PC-9 (cell line): ENCODE measurements at places on chromosomes 7 and 10.

DNA sequence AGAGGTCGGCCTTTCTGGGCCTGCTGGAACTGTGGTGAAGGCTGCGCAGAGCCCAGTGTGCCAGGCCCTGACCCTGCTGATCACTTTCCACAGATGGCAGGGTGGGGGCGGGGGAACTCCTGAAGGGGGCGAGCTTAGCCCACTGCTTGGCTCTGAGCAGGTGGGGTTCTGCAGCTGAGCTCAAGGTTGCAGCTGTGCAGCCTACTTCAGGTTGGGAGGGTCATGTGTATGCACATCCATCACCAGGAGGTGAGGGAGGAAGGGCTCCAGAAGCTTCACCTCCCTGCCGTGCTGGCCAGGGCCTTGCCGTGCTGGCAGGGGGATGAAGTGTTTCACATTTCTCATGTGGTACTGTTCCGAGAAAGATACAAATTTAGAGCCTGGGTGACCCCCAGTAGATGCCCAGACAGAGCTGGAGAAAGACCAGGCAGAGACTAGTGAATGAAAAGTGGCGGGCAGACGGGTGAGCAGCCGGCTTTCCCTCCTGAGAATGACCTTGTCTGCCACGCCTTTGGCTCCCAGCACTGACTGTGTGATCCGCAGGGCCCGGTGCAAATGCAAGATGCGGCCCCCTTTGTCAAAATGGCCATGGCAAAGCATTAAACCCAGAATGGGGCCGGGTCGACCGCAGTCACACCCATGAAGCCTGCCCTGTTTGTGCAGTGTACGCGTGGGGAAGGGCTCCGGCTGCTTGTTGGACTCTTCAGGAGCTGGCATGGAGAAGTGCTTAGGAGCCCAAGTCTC, 25.2 kb downstream of the FAM241B start:
- no peak for DNase-seq

- DNase-seq: no peak
Measured at GRCh38 chr10:47178537-47179290, 121.3 kb upstream of the GDF10 start.

- DNase-seq: no peak
Measured at GRCh38 chr10:59285848-59286247, 76.5 kb downstream of the FAM13C start.

GRCh38 chr10:130481936-130482335, 345.7 kb downstream of the GLRX3 start:
- DNase-seq: no peak

GRCh38 chr7:100568176-100568895, 5.4 kb downstream of the SAP25 start:
- DNase-seq: no peak

- DNase-seq: no peak
Measured at GRCh38 chr10:12628153-12628552, 278.8 kb downstream of the CAMK1D start.

DNA sequence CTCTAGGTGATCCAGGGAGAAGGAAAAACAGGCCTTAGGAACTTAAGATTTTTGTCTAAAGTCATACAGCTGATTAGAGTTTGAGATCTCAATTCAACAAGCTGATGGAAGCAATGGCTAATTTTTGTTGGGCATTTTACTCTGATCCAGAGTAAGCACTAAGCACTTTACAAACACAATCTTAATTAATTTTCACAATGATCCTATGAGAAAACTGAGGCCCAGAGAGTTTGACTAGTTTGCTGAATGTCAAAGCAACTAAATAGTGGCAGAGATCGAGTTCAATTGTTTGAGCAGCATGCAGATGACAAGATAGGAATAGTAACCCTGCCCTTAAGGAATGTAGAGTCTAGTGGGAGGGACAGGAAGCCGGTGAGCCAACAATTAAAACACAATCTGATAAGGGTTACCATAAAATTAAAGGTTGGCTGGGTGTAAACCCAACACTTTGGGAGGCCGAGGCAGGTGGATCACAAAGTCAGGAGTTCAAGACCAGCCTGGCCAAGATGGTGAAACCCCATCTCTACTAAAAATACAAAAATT, 13.5 kb upstream of the RPEL1 start:
- DNase-seq: peak; percentile 58

- DNase-seq: peak; percentile 80
Measured at GRCh38 chr7:47635091-47636080, 53.5 kb upstream of the TNS3 start.

DNA sequence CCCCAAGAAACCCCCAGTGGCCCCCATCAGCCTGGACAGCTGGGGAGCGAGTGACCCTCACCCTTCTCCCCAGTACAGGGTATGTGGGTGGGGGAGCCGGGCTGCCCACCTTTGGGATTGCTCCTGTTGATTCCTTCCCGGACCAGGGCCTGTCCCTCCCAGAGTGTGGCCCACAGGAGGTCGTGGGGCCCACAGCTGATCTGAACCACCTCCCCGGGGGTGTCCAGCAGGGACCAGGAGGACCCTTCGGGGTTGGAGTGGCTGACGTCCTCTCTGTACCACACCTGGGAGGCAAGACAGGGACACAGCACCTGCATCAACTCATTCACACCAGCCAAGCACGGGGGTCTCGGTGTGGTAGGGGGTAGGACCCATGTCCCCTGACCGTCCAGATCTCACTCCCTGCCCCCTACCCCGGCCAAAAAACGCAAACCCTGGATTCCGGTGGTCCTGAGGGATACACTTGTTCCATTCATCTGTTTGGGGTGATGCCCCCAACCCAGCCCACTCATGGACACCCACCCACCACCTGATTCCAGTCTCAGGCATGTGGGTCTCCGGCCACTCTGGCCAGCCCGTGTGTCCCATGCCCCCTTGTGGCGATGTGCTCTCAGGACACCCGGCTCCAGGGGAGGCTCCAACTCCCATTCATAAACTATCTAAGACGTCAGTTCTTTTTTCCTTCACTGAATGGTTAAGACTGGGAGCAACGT, 10.9 kb downstream of the TECPR1 start:
- no peak for DNase-seq

- no peak for DNase-seq
Measured at GRCh38 chr10:72588266-72588665, 37.6 kb downstream of the MICU1 start.

DNA sequence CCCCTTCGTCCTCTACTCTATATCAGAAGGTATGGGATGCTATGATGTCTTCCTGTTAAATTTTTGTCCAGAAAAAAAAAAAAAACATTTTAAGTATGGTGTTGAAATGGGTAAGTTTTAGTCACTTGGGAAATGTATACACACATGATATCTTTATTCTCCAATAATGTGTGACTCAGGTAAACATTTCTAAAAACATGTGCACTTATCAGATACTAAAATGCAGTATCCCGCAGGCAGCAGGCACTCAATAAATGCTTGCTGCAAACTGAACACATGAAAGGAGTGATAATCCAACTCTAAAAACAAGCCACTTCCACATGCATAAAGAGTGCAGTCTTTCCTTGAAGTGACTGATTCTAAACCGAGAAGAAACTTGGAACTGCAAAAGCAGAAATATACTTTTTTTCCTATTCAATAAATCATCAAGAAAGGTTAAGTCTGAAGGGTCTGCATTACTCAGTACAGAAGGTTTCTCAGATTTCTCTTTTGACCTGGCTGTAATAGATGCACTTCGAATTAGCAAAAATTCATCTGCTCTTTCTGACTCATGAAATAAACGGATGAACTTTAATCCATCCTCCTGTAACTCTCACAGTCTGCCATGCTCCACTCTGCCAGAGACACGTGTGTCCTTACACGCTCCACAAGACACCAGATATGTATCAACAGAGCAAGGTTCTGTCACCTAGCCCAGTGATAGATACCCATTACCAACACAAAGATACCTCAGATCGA, 84.0 kb downstream of the HIPK2 start:
- DNase-seq: no peak

GRCh38 chr10:68559841-68560185, 324 bp upstream of the TET1 start:
- no peak for DNase-seq

GRCh38 chr7:44084701-44085100, 2.4 kb upstream of the POLM start:
- DNase-seq: no peak

DNA sequence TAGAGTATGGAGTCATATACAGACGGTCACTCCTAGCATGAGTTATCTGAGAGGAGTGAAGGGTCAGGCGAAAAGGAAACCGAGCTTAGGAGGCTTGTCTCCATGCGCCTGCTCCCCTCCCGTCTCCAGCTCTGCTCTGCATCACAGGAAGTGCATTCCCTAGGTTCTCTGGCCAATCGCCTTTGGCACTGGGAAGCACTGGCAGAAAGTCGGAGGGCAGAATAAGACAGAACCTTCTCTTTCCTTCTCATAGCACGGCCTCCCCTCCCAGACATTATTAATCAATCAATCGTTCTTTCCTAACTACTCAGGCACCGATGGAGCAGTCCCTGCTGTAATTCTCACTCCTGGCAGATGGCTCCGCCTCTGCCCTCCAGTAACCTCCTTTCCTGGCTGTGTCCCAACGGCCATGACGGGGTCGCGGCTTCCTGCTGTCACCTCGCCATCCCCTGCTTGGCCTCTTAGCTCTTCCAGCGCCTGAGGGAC, 177.1 kb downstream of the FRMD4A start:
- DNase-seq: peak; percentile 56

DNA sequence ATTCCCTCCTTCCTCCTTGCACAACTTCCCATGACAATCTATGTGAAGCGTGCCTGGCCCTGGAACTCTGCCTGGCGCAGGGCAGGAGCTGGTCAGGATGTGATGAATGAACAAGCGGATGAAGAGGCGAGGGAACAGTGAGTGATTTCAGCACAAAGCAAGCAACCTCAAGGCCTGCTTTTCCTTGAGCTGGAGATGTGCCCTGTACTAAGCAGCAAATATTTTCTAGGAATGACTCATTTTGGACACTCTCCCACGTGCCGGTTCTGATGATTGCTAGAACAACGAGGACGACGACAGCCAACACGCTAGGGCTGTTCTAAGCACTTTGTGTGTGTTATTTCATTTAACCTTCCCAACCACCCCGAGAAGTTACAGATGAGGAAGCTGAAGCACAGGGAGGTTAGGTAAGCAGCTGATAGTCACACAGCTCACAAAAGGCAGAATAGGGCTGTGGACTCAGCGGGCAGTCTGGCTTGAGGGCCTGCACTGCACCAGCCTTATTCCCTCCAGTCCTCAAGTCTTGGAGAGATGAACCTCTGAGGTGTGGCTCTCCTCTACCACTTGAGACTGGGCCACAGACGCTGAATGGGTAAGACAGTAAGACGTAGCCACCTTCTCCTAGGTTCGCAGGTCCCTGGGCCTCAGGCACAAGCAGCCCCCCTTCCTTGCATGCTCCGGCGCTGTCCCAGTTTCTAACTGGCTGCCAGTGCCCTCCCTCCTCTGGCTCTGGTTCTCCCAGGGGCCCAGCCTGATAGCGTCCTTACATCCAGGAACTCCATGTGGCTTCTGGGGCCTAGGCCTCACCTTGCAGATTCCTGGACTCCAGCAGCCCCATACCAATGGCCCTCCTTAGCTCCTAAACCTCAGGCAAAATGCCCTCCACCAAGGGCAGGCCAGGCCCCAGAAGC, 59.0 kb downstream of the YKT6 start:
- DNase-seq: no peak

DNA sequence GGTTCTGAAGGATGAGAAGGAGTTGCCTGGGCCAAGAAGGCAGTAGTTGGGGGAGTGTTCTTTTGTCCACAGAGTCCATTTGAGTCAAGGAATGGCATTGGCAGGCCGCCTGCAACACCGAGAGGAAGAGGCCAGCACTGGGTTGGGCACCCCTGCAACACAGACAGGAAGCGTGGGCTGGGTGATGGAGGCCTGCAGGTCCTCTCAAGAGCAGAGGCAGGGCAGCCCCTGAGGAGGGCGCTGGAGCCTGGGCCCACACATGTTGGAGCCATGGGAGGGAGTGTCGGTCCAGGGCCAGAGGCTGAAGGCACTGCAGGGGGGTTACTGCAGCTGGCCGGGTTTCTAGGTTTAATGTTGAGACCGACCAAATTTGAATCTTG, 137.3 kb downstream of the PTPN20 start:
- DNase-seq: no peak

DNA sequence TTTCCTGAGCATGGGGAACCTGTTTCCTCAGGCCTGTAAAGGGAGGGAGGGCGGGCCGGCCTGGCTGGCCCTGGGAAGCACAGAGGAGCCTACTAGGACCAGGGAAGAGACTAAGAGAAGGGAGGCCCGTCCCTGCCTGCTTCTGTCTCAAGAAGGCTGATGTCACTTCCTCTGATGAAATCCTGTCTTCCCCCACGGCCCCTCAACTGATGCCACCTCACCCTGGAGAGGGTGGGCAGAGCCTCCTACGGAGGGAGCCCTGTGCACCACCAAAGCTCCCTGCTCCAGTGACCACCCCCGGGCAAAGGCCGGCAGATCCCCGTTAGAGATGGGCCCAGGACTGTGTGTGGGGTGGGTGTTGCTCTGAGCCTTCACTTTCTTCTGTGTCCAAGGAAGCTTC, 1.0 kb upstream of the PILRA start:
- DNase-seq: no peak

GRCh38 chr7:159280008-159280407, 135.3 kb upstream of the VIPR2 start:
- DNase-seq: no peak

- DNase-seq: no peak
Measured at GRCh38 chr10:20034732-20035131, 218.5 kb downstream of the PLXDC2 start.

DNA sequence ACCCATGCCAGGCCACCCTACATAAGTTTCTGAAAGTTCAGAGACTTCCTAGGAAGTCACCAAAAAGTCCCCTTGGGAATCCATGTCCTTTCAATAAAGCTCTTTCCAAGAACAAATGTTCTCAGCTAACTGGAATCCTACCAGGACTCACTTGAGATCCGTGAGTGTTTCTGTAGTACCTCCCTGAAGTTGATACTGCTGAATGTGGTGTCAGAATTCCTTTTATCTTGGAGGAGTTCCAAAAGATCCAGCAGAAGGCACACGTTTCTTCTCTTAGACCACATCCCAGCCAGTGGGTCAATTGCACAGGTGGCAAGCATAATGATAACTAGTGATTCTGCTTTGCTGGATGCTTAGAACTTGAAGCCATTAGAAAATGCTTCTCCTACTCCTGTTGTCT, 689.7 kb upstream of the IGFBP3 start:
- DNase-seq: no peak

- DNase-seq: no peak
Measured at GRCh38 chr10:70950037-70950436, 61.7 kb upstream of the PCBD1 start.

DNA sequence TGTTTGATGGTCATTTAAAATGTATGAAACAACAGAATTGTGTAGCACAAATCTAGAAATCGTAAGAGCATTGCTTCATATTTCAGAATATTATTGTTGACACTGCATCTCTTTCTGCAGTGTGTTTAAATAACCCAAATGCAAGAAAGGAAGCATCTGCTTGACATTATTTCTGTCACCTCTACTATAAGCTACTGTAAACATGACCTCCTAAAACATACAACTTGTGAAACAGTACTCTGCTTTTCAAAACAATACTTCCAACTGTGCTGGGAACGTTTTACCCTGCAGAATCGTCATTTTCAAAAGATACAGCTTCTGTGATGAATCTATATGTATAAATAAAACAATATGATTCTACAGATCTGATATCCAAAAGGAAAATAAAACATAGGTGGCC, 82.0 kb downstream of the RNF133 start:
- no peak for DNase-seq

GRCh38 chr7:26698194-26698593, 166.2 kb downstream of the SKAP2 start:
- DNase-seq: no peak

- no peak for DNase-seq
Measured at GRCh38 chr10:119715628-119716505, 10.0 kb upstream of the INPP5F start.

GRCh38 chr10:44902941-44903545, 8.1 kb upstream of the TMEM72 start:
- DNase-seq: no peak
